ENCODE measurements at places on chromosomes 5 and 9.

- DNase-seq, result no peak
Measured at GRCh38 chr5:113276001-113276400, 158.8 kb downstream of the TSSK1B start.

GRCh38 chr5:80231693-80232092 is 24.2 kb downstream of the SERINC5 start:
- no peak for DNase-seq

GRCh38 chr5:87909382-87909781 is 359.3 kb downstream of the TMEM161B start:
- DNase-seq, result no peak

DNA sequence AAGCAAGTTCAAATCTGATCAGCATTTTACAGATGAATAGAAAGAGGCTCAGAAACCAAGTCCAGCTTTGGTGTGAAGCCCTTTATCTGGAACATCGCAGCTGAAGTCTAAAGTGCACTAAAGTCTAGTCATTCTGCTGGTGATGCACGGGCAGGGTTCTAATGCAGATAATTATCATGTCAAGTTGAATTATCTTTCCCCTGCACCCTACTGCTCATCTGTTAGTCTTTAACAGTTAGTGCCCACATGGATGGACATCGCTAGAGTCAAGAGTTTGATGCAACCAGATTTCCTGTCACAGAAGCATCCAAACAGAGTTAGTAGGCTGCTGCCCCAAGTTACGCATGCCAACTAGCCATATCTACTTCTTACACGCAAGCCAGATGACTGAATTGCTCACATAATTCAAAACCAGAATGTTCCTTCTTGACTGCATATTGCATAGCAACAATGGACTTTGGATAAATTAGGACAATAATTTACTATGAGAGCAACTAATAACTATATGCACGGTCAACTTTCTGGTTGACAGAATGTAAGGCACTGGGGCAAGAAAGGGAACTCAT is 1.6 kb upstream of the TOMM5 start:
- DNase-seq, result no peak

- DNase-seq, result no peak
Measured at GRCh38 chr9:33042473-33042872, 17.4 kb downstream of the DNAJA1 start.

GRCh38 chr9:127258606-127259471 is 5.7 kb upstream of the GARNL3 start:
- DNase-seq, result no peak

DNA sequence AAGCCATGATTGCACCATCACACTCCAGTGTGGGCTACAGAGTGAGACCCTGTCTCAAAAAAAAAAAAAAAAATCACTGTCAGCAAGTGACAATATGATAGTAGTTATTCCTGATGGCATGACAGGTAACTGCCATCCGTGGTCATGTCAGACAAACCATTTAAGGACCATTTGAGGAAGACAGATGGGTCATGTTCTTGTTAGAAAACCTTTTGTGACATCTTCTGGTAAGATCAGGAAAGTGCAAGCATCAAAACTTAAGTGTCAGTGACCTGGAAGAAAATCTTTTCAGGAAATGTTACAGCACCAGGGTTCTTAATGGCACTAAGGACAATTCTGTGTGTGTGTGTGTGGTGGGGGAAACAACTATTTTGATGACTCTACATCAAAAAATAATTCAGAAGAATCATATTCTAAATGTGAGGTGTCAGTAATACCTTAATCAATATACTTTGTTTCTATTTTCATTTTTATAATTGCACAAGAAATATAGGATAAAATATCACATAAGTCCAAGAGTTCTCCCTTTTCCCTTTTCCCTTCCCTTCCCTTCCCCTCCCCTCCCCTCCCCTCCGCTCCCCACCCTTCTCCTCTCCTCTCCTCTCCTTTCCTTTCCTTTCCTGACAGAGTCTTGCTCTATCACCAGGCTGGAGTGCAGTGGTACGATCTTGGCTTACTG is 17.8 kb downstream of the SLC38A9 start:
- DNase-seq, result no peak

DNA sequence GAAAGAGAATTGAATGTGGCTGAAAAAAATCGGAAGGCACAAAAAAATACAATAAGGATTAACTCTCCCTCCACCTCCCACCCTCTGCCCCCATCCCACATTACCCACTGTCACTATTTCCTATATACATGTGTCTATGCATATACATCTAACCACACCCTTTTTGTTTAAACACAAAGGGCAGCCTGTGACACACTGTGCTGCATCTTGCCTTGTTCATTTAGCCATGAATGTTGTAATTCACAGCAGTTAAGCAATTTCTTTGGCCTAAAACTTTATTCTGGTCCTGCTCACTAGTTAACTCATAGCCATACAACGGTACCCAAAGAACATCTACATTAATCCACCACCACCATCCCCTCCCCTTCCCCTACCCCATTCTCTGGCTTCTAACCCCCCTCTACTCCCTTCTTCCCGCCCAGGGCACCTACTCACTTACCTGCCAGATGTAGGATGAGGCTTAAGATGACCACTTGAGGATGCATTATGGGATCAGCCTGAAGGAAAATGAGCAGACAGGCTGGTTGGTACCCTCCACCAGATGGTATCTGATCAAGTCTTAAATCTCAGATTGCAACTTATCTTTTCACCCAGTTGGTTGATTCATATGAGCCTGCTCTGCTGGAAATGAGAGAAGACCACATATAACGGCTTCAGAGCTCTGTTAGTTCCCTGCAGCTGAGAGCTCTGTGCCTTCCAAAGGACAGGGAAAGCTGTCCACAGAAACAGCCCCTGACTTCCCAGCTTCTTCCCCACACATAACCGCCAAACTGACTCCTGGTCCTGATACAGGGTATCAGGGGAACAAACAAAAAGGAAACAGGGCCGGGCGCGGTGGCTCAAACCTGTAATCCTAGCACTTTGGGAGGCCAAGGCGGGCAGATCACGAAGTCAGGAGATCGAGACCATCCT is 1.2 kb downstream of the HAVCR1 start:
- DNase-seq, result no peak

DNA sequence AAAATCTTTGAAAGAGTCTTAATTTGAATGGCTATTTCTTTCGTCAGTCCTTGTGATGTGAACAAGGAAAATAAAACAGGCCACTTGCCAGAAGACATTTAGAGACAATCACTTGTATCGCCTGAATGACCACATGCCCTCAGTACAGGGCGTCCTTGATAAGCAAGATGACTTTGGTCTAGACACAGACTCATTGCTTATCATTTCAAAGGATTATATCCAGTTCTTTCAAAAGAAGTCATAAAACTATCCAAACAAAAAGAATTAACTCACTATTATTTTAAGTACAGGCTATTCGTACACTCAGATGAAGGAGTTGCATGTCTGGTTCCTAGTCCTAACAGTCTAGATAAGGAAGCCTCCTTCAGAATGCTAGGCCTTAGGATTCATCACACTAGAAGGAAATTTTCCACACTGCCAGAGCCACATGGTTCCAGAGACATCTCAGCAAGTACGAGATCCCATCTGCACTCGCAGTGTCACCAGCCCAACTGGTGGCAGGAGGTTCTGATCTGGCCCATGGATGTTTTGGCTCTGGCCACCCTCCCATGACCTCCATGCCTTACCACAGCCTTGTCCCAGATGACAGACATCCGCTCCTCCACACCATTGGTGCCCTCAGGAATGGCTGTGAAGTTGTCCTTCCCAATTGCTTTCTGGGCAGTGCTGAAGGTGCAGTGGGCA is 109.6 kb downstream of the DPYSL3 start:
- DNase-seq, result no peak

DNA sequence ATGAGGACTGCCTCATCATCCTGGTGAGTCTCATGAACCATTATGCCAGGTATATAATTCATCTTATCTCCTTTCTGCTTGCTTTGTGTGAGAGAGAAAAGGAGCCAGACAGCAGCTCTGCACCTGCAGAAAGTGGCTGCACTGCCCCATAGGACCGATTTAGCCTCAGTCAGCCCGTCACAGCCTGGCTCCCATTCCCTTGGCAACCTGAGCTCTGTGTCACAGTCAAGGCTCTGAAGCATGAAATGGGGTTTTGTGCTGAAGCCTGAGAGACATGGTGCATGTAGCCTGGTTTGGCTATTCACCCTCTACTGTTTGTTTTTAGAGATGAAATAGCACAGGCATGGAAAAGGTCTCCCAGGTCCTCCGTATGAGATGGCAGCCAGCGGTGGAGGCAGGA is 198.3 kb downstream of the KCTD16 start:
- DNase-seq, result no peak

DNA sequence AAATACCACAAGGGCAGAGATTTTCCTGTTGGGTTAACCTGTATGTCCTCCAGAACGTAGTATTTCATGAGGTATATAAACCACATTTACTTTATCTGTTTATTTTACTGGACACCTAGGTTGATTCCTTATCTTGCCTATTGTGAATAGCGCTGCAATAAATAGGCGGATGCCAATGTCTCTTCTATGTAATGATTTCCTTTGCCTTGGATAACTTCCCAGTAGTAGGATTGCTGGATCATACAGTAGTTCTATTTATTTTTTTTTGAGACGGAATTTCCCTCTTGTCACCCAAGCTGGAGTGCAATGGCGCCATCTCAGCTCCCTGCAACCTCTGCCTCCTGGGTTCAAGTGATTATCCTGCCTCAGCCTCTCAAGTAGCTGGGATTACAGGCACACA is 15.6 kb upstream of the TUT7 start:
- DNase-seq, result no peak

DNA sequence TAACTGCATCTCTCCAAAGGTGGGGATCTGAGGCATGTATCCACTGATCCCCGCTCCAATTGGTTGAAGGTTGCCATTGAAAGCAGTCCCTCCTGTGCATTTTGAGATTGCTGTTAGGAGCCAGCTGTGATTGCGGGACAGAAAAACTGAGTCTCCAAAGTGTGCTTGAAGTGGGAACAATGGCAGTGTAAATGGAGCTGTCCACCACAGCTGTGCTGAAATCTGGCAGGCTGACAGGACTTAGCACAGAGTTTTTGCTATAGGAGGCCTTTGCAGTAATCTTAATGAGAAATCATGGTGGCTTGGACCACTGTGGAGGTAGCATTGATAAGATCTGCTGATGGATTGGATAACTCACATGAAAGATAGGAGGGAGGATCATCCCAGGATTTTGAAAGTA is 3.3 kb downstream of the RNF20 start:
- no peak for DNase-seq

DNA sequence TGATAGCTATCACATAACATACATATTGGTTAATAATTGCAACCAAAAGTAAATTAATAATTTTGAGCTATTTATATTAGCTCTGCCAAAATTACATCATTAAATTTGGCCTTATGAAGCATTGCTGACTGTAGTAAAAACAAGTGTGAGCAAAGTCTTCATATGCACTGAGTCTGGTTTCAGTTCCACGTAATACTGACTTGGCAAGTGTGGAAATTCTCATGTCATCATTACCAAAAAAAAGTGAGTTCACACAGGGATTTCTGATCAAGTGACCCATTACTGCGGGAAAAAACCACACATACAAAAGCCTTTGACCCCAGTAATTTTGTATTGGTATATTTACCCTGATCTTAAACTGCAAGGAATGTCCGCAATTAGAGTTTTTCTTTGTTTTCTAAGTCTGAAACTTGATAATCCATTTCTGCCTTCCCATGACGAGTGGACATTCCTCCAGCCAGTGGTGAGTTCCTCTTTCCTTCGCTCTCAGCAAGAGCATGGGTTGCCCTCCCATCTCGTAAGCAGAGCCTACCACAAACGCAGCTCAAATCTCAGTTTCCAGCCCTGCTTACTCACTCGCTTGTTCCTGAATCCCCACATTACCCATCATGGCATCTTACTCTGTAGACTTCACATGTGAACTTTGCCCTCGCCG is 220.2 kb upstream of the DMRT1 start:
- no peak for DNase-seq

DNA sequence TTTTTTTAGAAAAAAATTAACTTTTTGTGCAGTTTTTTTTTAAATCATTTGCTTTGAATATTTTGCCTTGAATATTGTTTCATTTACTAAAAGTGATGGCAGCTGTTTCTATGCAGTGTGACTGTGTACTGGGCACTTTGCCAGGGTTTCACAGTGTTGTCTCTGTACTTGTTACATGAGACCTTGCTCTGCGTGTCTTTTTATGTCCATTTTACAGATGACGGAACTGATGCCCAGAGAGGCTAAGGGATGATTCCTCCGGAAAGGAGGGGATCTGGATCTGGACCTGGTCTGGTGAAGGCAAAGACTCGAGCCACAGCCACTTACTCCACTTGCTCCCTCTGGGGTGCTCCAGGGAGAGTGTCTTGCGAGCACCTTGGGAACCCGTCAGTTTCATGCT is 124.8 kb upstream of the PTCH1 start:
- no peak for DNase-seq

GRCh38 chr9:16899606-16900005 is 29.1 kb upstream of the BNC2 start:
- DNase-seq, result no peak

GRCh38 chr9:98866435-98867102 is 59.1 kb downstream of the GALNT12 start:
- DNase-seq, result no peak

DNA sequence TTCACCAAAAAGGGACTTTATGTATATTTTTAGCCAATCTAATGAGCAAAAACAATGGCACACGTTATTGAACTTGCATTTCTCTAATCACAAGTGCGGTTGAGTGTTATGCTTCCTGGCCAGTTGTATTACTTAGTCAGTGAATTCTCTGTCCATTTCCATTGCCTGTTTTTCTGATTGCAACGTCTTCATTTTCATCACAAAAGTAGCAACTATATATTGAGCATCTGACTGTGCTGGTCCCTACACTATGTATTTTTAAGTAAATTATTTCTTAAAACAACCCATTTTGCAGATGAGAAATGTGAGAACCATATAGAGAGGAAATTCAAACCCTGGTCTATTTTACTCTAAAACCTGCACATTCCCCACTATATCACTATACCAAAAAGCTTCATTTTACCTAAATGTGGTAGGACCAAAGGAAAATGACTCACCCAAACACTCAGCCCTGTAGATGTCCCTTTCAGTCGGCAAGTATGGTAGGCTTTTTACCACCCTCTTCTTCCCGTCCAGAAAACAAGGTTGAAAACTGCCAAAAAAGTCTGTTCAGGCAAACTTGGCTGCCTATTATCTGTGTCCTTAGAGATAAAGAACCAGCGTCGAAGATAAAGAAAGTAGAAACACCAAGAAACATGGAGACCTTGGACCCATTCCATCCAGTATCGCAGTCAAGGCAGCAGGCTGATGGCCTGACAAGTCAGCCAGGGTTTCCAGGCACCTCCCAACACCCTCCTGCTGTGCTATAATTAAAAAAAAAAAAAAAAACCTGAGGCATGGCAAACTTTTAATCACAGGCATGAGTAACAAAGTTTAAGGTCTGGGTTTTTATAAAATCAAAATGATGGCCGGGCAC is 18.8 kb upstream of the FAM13B start:
- DNase-seq, result no peak

DNA sequence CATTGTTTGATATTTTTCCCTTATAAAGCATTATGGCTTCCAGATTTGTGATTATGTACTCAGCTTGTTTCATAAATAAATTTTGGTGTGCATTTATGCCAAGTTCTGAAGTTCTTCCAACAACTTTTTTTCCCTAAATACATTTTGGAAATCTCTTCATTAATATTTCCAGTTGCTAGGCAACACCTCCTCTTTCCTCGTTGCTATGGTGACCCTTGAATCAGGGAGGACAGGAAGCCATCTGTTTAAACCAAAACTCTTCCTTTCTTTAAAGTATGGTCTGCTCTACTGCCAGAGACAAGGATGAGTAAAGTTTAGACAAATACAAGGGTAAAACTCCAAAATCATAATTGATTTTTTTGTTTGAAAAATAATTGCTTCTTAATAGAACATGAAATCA is 779.3 kb downstream of the CDH9 start:
- DNase-seq, result no peak

All from CD4-positive, alpha-beta memory T cell (primary cell).